ENCODE measurements at places on chromosomes 7 and 10.

DNA sequence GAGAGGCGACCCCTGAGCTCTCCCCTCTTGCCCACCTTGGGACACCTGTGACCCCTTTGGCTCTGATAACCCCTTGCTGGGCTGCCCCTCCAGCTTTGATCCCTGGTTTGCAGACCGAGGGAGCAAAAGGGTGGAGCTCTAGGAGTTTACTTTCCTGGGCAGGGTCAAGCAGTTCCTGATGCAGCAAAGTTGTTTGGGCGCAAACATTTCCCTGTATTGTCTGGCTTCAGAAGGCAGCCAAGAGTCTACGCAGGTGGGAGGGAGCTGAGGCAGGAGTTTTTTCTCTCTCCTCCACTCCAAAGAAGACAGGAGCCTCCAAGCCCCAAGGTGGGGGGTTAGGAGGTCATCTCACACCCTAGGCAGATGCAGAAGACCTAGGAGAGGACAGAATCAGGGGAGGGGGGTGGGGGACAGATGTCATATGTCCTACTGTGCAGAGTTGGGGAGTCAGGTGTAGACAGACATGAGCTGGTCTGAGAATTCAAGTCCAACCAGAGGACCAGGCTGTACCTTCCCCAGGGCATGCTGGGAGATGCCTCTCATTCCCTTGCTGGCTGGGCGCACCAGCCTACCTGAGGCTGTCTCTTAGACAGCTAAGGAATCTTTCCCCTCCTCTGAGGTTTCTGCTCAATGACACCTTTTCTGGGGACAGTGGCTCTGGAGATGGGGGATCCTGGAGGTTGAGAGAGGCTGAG, 20.5 kb downstream of the TMEM270 start:
- DNase-seq = no peak

DNA sequence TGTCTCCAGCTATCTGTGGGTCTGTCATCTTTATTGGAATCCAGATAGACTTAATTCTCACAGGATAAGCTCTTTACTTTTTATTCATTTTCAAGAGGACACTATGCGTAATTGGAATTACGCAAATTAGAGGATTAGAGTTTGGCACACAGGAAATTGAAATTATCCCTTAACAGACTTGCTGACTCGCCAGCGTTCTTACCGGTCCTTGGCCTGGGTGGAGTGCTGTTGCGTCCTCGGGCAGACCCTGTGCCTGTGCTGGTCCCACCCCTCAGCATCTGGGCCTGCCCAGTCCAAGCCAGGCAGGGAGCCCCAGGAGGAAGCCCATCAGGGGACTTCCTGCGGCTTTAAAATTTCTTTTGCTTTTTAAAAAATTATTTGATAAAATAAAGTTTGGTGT, 101.8 kb downstream of the MKI67 start:
- no peak for DNase-seq

- DNase-seq = no peak
These were observed 184.5 kb upstream of the PRSS58 start for GRCh38 chr7:142442396-142442795.

DNA sequence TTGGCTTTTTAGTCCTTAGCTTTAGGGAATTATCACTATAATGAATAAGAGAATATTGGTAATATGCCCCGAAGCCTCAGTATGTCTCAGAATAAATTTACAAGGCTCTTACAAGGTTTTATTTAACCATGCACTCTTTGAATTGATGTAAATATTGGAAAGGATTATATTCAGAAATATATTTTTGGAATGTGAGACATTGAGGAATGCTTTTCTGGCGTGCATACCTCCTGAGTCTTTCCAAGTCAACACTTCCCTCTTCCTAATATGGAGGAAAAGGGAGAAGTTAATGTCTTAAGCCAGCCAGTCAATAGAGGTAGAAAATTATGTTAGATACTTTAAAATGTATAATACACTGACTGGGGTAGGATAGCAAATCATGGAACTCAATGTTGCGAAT, 1.2 kb upstream of the OR2F1 start:
- no peak for DNase-seq

GRCh38 chr10:5447056-5447455, 34.7 kb downstream of the NET1 start:
- DNase-seq = no peak

DNA sequence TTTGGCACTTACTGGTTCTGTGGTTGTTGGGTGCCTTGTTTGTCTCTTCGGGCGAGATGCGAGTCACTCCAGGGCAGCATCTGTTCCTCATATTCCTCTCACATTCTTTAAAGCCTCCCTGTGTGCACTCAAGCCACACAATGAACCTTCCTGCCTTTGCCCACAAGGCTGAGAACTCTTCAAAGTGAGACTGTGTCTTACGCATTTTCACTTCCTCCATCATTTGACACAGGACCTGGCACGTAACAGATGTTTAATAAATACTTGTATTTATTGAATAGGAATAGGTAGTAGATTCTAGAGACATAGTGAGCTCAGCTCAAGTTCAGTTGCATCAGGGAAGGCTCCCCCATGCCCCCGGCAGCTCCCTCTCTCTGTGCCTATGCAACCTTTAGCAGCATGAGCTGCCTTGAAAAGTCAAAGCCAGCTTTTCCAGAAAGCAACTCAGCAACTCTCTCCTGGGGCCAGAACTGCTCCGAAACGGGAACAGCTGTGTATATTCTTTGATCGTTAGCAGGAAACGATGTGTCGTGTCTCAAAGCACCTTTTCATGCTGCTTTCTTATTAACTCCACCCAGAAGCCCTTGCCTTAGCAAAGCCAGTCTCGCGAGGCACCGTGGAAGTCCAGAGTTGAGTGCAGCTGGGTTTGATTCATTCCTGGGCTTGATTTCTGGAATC, 97.5 kb downstream of the PFKFB3 start:
- DNase-seq = no peak

DNA sequence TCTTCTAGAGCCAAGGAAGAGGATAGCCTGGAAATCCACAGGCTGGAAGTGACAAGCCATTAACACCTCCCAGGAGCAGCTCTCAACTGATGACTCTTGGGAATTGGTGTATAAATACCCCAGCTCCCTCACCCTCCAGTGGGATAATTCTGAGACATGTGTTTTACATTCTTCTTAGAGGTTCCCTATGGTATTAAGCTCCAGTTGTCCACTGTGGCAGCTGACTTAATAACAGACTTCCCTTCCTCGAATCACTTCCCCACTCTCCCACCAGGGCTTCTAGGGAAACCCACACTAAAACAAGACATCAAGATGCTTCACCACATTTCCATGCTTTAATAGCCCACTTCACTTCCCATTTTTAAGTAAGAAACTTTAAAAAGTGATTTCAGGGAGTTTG, 47.2 kb downstream of the FAM107B start:
- no peak for DNase-seq

DNA sequence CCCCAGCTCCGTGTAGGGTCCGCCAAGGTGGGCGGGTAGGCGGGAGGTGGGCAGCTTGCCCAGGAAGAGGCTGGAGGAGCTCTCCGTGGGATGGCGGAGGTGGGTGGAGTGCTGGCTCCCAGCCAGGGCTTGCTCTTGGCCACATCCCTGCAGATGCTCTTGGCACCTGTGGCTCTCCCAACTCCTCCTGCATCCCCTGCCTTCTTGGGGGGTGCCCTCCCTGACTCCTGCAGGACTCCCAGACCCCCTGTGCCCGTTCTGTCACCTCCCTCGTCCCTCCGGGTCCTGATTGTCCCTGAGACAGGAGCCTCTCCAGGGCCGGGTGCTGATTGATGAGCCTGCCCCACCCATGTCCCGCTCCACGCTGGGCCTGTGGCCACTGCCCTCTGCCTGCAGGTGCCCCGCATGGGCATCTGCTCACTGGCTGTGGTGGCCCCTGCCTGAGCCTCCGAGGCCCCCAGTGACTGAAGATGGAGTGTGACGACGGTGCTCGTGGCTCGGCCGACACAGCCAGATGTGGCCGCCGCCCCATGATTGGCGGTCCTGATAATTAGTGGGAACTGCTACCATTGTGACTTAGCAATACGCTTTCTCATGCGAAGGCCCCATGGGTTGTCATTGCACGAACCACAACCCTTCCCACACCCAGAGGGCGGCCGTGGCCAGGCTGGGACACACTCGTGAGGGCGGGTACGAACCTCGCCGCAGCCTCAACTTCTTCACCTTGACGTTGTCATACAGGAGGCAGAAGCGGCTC, 23.6 kb downstream of the CFAP46 start:
- DNase-seq = no peak

- no peak for DNase-seq
These were observed 83.4 kb upstream of the TNRC18 start for GRCh38 chr7:5507013-5507412.

- DNase-seq = no peak
These were observed 54.6 kb downstream of the SLIT1 start for GRCh38 chr10:97131181-97131628.

DNA sequence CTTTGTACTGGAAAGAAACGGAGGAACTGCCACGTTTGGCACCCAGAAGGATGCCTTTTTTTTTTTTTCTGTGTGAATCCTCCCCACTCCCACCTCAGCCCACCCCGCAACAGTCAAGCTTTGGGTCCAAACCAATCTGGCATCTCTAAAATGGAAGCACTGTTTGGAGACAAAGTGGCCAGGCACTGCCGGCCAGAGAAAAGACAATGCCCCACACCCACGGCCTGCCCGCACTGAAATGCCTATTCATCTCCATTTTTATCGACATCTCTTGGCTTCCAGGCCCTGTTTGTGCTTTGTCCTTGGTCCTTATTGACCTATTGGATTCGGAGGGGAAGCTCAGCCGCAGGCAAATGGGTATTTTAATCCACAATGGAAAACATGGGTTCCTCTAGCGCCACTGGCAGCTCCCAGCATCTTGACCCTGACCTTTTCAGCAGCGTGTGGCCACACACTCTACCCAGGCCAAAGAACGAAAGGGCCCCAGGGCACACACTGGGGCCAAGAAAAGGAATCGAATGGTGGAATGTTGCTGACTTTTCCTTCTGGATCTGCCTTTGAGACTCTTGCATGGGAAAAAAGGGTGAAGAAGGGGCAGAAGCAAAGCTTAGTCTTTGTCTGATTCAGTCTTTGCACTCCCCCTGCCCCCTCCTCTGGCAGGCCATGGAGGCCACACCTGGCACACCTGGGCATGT, 162.6 kb upstream of the CDCA7L start:
- no peak for DNase-seq

- DNase-seq = no peak
These were observed 757.1 kb downstream of the AUTS2 start for GRCh38 chr7:70355198-70356020.

DNA sequence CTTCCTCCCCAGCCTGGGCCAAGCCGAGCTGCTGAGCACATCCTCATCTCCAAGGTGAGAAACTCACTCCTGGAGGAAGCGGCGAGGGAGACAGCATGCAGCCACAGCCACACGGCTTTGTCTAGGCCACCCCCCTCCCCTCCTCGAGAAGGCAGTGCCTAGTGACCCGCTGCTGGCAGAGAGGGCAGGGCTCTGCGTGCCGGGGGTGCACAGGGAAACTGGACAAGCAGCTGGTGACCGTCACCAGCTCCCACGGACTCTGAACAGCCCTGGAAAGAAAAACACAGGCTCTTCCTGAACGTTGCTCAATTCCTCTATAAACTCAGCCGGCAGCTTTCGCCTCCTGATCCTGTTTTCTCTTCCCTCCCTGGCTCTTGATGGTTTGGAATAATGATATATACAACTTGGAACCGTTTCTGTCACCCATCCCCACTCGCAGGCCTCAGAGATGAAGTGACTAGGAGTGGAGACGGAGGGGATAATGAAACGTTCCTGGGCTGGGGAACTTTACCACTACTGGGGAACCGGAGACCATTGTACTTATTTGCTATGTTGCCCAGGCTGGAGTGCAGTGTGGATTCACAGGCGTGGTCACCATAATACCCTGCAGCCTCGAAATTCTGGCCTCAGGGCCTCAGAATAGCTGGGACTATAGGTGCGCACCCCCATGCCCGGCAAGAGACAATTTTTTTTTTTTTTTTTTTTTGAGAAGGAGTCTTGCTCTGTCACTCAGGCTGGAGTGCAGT, 19.3 kb downstream of the PAPOLB start:
- no peak for DNase-seq

GRCh38 chr10:102604439-102604841, 39.8 kb upstream of the TRIM8 start:
- DNase-seq = no peak

DNA sequence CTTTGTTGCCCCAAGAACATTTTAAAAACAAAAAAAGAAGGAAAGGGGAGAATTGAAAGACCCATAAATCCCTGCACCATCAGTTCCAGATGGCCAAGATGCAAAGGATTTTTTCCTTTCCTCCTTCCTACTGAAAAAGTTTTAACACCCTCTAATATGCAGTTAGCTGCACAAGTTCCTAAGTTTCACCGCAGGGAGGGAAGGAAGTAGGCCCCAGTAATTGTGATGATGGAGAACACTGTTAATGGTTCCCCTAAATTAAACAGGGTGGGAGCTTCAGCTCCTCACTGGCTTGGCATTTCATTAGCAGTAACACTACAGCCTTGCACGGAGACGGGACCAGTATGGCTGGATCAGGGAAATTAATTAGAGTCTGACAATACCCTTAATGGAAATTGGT, 63.7 kb upstream of the PPIF start:
- no peak for DNase-seq

- DNase-seq = no peak
These were observed 42.8 kb upstream of the WNT8B start for GRCh38 chr10:100419911-100420449.

DNA sequence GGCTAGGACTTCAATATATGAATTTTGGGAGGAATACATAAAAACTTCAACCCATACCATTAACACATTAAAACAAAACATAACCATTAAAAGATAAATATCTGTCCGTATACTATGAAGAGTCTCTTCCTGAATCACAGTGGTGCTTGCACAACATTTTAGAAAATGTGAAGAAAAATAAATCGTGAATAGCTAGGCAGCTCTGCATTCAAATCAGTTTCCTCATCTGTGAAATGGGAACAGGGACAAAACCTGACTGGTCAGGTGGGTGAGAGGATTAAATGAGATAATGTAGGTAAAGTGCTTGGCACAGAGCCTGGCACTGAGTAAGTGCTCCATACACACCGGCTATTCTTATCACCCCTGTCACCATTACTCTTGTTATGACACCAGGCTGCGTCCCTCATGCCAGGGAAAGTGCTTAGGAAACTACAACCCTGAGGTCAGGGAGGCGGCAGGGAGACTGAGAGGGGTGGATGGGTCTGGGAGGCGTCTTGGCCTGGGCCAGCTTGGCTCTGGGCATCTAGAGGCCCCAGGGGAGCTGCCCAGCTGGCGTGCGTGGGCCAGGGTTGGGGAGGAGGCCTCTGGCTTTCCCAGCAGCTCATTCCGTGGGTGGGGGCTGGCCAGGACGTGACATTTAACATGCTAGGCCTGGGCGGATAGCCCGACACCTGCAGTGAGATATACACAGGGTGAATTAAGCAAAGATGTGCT, 78.3 kb downstream of the SH3PXD2A start:
- no peak for DNase-seq

- DNase-seq = no peak
These were observed 4.7 kb upstream of the UNCX start for GRCh38 chr7:1227814-1228544.

DNA sequence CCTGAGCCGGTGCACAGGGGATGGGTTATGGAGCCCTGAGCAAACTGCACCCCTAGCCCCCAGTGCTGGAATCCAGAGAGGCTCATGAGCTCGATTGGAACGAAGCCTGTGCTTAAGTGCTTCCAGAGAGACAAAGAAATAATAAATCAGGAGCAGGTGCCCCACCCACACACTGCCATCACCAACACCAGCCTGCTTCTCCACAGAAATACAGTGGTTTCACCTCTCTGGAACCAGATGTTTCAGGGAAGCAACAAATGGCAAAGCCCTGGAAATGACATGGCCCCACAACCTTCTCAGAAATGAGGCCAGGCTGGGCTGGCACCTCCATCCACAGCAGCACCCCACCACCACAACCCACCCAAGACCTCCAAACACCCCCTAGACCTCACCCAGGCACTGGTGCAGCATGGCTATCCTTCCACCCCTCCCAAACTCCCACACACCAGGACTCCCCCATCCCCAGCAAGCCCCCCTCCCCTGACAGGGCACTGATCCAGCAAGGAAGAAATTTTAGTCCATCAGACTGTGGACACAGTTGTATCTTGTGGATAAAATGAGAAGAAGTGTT, 4.1 kb upstream of the SLC18A3 start:
- no peak for DNase-seq

All from stimulated activated CD8-positive, alpha-beta memory T cell treated with anti-CD3 and anti-CD28 coated beads, Interleukin-7, amount 100 ng/mL, for 1 hour (primary cell).